ENCODE measurements at places on chromosomes 4 and X.

DNA sequence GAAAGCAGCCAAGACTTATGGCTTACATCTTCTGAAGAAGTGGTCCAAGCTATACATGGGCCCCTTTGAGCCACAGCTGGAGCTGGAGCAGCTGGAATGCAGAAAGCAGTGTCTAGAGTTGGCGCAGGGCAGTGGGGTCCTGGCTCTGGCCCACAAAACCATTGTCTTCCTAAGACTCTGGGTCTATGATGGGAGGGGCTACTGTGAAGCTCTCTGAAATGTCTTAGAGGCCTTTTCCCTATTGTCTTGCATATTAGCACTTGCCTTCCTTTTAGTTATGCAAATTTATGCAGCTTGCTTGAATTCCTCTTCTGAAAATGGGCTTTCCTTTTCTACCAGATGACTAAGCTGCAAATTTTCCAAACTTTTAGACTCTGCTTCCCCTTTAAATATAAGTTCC lies 15.3 kb downstream of the NPY1R start:
- no peak for DNase-seq

DNA sequence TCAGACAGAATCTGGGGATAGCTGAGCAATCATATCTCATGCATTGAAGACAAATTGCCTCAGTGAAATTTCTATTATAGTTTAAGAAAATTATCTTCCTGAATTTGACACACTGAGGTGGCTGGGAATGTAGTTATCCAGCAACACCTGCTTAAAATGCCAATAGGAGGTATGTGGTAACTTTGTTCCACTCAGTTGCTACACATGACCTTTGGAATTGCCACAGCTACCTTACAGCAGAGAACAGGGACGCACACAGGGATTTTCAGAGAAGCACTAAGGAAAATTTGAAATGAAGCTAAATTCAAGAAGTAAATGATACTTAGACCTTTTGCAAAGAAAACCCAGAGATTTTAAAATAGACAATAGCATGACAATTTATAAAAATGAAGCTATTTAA lies 264.6 kb downstream of the IL1RAPL1 start:
- DNase-seq = no peak

GRCh38 chr4:174215057-174215456 lies 68.4 kb downstream of the FBXO8 start:
- no peak for DNase-seq

DNA sequence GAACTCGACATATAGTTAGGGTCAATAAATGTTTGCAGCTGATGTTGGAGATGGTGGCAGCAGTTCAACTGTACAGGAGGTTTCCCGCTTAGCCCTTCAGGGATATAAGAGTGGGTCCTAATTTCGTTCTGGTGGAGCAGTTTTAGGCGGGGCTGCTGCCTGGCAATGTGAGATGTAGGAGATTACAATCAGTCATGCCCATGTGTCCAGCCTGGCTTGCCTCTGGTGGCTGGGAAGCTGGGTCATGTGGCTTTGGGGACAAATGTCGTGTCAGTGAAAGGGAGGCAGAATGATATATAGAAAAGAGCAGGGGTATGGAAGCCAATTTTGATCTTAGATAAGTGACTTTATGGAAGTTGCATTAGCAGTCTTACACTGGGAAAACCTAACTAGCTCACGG lies 129.4 kb downstream of the CLCN4 start:
- DNase-seq = no peak

DNA sequence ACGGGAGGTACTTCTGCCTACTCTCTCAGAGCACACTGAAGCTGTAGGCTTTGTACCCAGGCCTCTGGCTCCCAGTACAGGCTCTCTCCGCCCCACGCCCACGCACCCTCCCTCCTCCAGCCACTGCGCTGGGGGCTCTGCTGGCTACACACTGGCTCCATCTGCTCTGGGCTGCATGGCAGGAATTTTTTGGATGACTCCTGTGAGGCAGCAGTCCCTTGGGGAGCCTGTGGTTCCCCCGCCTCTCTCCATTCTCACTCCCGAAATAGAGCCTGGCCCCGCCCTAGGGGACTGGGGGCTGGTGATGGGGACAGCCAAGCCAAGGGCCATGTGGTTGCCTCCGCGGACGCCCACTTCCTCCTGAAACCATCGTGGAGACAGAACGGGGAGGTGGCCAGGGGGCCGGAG lies 58.1 kb upstream of the ADRA2C start:
- DNase-seq = no peak

DNA sequence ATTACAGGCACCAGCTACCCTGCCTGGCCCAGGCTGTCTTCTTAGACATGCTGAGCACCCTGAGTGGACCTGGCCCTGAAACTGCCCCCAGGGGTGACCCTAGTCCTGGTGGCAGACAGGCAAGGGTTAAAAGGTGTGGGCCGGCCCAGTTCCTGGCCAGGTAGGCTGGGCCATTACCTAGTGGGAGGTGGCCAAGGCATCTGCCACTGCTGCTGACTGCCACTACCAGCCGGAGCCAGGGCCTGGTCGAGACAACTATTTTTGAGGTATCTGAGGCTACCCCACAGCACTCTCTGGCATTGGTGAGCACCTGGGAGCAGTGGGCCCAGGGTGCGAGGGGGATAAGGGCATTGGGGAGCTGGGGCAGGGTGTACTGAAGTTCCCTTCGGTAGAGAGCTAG lies at the start of gene CCDC120:
CCDC120 (plus strand) TSS at position 206 of the 400 bp plus-strand sequence. CDS start 3,043 bp downstream, outside the sequence.
- no peak for DNase-seq

- peak; percentile 24 for DNase-seq
Measured at GRCh38 chr4:185874516-185875230, 62.7 kb upstream of the SORBS2 start.

DNA sequence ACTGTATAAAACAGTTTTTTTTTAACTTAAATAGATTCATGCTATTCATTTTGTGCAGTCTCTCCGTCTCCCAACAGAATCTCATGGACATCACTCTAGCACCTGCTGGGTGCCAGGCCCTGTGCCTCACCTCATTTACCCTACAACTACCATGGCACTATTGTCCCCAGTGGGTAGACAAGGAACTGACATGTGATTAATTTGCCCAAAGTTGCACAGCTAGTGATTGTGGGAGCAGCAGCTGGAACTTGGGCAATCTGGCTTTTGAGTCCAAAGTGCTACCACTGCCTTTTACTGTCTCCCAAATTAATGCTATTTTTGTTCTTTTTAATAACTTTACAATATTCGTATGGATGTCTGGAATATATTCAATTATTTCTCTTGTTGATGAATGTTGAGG lies 11.2 kb upstream of the PGRMC2 start:
- no peak for DNase-seq

DNA sequence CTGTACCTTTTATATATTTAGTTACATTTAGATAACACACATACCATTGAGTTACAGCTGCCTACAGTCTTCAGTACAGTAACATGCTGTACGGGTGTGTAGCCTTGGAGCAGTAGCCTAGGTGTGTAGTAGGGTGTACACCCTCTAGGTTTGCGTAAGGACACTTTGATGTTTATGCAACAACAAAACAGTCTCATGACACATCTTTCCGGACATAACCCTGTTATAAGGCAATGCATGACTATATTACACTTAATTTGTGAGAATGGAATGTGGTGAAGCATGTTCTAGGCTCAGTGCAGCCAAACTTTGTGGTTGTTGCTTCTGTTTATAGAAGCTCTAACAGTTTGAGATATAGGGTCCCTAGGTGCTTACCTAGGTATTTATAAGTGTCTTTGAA lies 65.4 kb downstream of the SPRY1 start:
- no peak for DNase-seq

GRCh38 chr4:145034727-145035211 lies 63.2 kb downstream of the ANAPC10 start:
- DNase-seq = peak; percentile 16

- DNase-seq = peak; percentile 42
Measured at GRCh38 chr4:19309378-19309777, 942.3 kb upstream of the SLIT2 start.

DNA sequence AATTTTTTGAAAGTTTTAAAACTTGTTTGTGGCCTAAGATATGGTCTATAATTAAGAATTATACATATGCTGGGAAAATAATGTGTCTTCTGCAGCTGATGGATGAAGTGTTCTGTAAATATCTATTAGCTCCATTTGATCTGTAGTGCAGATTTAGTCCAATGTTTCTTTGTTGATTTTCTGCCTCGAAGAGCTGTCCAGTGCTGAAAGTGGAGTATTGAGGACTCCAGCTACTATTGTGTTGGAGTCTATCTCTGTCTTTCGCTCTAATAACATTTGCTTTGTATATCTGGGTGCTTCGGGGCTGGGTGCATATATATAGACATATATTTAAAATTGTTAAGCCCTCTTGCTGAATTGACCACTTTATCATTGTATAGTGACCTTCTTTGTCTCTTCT lies 2127.3 kb downstream of the PCDH7 start:
- peak; percentile 15 for DNase-seq

DNA sequence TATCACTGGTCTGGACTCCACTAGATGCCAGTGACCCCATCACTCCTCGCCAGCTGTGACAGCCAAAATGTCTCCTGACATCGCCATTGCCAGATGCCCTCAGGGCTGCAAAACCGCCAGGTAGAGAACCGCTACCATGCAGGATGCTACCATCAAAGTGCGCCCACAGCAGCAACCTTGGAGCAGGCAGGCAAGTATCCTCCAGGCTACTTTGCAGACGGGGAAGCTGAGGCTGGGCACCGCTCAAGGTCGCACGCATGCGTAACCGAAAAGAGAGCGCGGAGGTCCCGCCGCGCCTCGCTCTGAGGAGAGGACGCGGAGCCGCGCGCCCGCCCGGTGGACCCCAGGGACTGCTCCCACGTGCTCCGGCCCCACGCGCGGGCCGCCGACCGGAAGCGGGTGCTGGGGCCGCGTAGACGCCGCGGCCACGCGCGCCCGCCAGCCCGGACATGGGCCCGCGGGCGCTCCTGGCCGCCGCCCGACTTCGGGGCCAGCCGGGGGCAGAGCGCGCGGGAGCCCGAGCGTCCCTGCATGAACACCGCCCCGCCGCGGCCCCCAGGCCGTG lies at the start of gene STS:
STS (plus strand) TSS at position 300 of the 565 bp plus-strand sequence. CDS start 105,488 bp downstream, outside the sequence.
- peak; percentile 13 for DNase-seq

GRCh38 chr4:13243152-13243551 lies 241.0 kb downstream of the RAB28 start:
- DNase-seq = no peak

DNA sequence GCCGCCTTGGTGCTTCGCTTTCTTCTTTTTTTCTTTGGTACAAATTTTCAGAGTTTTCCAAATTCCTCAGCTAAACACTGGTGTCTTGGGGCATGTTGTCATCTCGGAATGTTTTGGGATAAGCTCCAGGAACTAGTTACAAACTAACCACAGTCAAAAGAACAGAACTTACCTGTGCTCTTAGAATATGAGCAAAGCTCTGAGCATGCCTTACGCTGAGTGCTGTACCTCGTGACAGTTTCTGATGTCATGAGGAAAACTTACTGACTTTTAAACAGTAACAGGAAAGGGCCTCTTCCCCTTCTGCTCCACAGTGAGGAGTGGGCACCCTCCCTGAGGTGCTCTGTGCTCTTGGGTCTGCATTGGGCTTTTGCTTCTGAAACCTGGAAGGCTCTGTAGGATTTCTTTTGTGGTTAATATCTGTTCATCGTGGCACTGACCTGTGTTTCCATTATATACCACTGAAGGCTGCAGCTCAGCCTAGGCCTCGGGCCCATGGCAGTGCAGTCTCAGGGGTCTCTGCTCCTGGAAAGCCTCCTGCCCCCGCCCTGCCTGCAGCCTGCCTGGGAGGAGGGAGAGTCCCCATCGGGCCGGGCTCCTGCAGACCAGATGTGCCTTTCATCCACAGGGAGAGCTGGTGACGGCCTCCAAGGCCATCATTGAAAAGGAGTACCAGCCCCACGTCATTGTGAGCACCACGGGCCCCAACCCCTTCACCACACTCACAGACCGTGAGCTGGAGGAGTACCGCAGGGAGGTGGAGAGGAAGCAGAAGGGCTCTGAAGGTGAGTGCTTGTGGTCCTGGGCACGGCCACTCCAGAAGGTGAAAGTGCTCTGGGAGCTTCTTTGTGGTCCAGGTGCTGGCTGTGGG lies 48.7 kb downstream of the NOP14 start:
- DNase-seq = no peak

DNA sequence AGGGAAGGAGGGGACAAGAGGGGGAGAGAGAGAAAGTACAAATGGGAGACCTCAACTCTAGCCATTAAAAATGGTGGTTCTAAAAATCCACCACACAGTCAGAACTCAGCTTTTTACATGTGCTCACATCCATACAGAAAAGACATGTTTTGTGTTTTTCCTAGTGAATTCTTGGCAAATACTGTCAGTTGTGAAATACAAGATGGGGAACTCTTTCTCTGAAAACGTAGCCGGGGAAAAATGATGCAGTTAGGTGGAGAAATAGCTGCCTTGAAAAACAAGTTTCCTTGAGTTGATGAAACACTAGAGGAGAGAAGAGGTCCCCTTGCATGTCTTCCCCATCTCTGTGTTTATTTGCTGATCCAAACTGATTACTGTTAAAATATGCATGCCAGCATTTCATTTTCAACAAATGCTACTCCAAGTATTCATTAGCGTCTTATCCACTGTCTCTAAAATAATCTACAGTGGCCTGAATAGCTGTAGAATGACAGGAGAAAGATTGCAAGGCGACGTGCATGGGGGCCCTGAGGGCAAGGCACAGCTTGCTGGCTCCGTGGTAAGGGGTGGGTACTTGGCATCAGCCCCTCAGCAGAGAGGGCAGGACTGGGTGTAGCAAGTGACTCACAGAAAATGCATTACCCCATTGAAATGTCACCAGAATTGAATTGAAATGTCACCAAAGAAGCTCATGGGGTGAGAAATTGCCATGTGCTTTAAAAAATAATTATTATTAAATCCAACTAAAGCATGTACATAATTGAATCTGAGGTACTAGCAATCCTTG lies 48.1 kb upstream of the TBL1X start:
- DNase-seq = no peak

DNA sequence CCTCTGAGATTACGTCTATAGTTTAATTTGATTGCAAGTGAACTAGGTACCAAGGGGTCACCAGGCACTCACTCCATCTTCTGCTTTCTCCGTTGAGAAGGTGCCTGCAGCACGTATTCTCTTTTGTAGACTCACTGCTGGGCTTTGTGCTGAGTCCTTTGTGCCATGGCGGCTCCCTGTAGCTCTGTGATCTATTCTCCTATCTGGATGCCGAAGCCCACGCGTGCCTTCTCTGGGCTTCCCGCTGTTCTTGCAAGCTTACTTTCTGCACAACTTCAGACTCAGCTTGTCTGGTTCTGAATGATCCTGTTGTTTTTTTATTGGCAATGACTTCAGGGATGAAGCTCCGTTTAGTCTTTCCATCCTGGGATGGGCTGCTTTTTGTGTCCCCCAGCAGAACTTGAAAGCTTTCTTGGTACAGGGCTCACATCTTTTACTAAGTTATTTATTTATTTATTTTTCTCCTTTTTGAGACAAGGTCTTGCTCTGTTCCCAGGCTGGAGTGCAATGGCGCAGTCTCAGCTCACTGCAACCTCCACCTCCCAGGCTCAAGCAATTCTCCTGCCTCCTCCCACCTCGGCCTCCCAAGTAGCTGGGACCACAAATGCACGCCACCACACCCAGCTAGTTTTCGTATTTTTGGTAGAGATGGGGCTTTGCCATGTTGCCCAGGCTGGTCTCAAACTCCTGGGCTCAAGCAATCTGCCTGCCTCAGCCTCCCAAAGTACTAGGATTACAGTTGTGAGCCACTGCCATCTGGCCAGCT lies 100.9 kb upstream of the NKX1-1 start:
- DNase-seq = no peak

Data from ACHN (cell line).